ENCODE measurements at places on chromosomes 13 and 19.
A peak's percentile ranks its signal among the peaks of the same experiment; 100 is the strongest.

- no peak for DNase-seq
Observed at GRCh38 chr13:77384999-77385398, 58.1 kb upstream of the MYCBP2 start.

GRCh38 chr19:10431254-10431942, 11.1 kb downstream of the PDE4A start:
- no peak for DNase-seq

DNA sequence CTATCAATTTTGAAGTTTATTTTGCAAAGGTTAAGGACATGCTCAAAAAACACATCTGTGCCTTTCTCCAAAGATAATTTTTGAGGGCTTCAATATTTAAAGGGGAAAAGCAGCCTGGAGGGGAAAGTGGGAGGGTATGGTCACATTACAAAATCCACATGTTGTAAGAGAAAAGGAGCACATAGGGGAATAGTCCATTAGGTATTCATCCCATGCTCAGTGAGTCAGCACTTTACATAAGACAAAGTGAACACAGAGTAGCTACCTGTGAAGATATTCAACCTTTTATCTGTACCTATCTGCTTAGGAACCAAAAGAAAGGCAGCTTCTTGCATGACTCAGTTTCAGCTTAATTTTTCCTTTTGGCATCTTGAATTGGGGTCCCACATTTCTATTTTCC, 932.0 kb downstream of the SLITRK6 start:
- no peak for DNase-seq

- peak; percentile 84 for DNase-seq
Observed at GRCh38 chr19:49502866-49503581, 6.8 kb downstream of the RPS11 start.

DNA sequence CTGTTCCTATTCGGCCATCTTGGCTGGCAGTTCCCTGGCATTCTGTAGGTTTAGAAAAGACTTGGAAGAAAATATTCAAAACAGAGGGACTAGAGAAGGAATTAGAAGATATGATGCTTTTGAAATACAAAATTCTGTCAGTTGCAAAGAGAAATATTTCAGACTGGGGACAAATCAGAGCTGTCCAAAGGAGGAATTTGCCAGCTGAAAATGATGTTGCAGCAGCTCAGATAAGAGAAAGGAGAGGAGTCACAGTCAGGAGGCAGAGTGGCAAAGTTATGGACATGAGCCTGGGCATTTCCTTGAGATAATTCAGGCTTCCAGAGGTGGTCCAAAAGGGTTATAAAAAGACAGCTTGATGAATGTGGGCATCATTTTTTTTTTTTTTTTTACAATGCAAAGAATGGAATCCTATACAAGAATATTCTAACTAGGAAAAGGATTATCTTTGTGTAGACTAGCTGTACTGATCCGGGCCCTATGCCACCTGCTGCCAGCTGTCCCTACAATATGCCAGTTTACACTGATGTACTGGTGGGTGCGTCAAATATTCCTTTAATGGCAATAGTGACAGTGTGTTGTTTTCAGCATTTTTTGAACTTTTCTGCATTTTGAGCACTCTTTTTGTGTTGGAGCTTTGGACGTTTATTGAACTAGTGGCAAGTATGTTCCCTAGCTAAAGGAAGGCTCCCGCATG, 31.8 kb upstream of the CBY2 start:
- no peak for DNase-seq

DNA sequence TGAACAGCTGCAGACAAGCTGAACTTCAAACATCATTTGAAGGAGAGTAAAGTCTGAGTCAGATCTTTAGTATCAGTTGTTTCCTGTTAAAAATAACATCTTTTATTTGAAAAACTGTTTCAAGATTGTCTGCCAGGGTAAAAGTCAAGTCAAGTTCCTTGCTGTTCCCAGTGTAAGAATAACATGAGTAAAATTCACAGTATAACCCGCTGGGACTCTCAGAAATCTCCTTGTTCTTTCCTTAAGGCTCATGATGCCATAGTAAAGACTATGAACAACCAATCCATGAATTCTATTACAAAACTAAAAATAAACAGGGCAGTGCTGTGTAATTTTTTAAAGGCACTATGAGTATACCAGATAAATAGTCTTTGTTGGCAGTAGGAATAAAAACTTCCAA, 112.9 kb downstream of the IRS2 start:
- no peak for DNase-seq

Measured in NCI-H2107 (cell line).